NCI-H1417 treated with DMSO at 0.1 percent for 48 hours (cell line): ENCODE measurements at places on chromosomes 16 and 17.

GRCh38 chr17:77320044-77320440 is 179.3 kb downstream of the SEC14L1 start:
- no peak for DNase-seq

GRCh38 chr16:72894293-72895151 is 153.4 kb downstream of the ZFHX3 start:
- DNase-seq, result no peak

DNA sequence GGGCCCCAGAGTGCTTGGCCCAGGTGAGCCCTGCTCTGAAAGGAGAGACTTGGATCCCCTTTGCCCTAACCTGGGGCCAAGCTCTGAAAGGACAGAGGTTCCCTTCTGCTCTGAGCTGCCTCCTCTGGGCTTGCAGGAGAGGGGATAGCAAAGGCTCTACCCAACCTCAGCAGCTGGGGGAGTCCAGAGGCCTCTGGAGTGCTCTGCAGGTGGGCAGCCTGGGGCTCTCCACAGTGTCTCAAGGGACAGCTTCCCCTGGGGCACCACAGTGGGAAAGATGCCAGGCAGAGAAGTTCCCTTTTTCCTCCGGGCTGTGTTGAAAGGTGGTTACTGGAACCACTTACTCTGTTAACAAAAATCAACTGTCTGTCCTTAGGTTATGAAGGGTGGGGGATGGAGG is 48.2 kb upstream of the MGAT5B start:
- peak; percentile 42 for DNase-seq

DNA sequence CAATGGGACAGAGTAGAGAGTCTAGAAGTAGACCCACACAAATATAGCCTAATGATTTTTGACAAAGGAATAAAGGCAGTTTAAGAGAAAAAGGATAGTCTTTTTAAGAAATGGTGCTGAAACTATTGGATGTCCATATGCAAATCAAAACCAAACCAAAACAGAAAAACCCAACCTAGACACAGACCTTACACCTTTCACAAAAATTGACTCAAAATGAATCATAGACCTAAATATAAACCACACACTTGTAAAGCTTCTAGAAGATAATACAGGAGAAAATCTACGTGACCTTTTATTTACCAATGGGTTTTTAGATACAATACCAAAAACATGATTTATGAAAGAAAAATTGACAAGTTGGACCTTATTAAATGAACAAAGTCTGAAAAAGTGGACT is 66.4 kb upstream of the MPHOSPH6 start:
- no peak for DNase-seq

DNA sequence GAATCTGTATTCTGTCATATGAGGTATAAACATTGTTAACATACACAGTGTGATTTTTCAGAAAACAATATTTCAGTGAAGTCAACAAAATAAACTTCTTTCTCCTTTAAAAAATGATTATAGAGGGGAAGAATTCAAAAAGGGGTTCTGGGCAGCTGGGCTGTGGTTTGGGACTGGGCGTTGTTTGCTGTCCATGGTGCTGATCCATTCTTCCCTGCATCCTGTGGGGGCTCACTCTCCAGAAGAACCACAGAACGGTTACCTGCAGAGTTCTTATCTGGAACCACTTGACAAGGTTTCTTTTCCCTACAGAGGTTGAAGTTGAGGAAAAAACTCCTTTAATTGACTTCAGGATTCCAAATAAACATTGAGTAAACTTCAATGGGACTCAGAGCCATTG is 1091.0 kb downstream of the CDH8 start:
- no peak for DNase-seq

DNA sequence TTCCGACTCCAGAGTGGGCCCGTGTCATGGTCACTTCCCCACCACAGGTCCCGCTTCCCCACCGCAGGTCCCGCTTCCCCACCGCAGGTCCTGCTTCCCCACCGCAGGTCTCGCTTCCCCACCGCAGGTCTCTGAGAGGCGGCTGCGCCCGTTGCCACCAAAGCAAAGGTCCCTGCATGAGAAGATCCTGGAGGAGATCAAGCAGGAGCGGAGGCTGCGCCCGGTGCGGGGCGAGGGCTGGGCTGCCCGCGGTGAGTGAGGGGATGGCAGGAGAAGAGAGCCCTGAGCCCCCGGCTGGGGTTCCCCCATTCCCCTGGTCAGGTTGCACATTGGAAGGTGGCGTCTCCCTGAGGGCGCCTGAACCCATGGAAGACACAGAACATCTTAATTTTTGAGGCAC is 17.4 kb upstream of the TCF25 start:
- DNase-seq, result no peak

DNA sequence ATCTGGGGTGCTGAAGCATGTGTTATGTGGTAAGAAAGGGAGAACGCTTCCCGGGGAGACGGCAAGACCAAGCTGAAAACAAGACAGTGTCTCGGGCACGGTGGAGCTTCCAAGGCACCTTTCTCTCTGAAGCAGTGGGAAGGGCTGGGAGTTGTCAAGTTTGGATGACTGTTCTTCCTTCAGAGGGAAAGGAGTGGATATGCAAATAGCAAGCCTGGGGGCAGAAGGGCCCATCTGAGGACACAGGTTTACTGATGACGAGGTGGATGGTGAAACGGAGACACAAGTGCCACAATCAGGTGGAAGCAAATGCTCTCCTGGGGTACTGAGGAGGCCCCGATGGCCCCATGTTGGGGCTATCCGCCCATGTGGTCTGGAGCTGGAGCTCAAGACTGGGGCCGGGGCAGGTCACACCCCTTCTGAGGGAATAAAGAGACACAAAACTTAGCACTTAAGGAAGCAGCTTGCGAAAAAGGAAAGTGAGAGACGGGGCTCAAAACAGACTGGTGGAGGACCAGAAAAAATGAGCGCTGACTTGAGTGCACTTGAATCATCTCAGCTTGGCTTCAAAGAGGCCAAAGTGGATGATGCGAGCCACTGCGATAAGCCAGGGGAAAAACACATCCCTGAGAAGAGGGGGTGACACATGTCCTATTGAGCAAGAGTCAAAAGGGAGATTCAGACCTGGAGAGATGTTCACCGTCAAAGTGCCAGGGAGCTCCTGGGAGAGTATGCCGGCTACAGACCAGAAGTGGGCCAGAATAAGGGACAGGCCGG is 34.8 kb upstream of the MTSS2 start:
- DNase-seq, result no peak

- DNase-seq, result no peak
Measured at GRCh38 chr16:87661561-87661960, 59.3 kb downstream of the JPH3 start.

DNA sequence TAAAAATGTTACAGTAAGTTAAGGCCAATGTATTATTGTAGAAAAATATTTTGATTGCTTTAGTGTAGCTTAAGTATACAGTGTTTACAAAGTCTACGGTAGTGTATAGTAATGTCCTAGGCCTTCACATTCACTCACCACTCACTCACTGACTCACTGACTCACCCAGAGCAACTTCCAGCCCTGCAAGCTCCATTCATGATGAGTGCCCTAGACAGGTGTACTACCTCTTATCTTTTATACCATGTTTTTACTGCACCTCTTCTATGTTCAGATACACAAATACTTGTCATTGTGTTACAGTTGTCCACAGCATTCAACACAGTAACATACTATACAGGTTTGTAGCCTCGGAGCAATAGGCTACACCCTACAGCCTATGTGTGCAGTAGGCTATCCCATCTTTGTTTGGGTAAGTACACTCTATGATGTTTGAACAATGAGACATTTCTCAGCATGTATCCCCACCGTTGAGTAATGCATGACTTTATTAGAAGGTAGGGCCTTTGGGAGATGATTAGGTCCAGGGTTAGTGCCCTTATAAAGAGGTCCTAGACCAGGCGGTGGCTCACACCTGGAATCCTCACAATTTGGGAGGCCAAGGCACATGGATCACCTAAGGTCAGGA is 117.8 kb downstream of the SLC39A11 start:
- no peak for DNase-seq

DNA sequence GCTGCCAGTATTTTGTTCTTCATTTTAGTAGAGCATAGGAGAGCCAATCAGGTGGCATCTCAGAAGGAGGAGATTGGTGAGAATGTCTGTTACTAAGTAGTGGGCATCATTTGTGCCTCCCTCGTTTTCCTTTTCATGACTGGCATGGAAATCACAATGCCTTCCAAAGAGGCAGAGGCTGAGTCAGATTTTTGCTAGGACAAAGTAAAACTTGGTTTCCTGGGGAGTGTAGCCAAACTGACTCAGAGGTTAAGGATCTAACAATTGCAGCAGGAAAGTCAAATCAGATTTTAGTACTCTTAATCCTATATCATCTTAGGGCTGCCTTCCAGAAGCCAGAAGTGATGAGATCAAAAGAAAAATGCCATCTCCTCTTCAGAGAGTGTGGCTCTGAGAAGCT is 138.7 kb downstream of the ANKFN1 start:
- DNase-seq, result no peak

- no peak for DNase-seq
Measured at GRCh38 chr16:56691885-56692284, 9.6 kb downstream of the MT1X start.

GRCh38 chr16:30874821-30875717 is 18.8 kb downstream of the BCL7C start:
- peak; percentile 54 for DNase-seq

DNA sequence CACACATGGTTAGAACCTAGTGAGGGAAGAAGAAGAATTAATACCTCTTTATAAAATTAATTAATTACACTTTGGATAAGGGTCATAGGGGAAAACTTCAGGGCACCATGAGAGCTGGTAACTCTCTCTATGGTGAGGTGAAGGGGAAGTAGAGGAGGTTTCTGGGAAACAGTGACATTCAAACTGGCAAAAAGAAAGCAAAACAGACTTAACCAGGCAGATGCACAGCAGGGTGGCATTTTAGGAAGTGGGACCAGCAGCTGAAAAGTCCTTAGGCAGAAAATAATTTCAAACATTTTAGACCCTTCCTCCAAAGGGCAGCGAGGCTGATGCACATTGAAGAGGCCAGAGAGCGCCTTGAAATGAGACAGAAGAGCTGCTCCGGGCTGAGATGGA is 157.8 kb downstream of the CDH13 start:
- DNase-seq, result no peak

GRCh38 chr16:15691046-15691445 is 41.0 kb downstream of the NDE1 start:
- DNase-seq, result no peak

DNA sequence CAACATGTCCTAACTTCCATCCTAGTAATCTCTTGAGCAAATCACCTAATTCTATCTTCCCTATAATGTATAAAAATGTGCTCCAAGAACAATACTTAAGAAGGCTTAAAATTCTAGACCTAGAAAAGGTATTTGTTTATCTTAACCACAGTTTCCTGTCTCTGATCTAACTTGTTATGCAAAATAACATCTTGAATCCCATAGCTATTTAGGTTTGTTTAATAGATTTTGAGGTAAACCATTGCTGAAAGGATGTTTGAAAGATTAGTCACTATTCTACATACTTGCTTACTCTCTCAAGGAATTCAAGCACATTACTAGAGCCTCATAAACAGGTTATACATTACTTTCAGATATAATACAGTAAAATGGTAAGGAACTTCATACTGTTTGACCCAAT is 13.0 kb downstream of the CA10 start:
- no peak for DNase-seq

GRCh38 chr17:8001976-8002720 is at the start of gene GUCY2D:
TSS of gene GUCY2D (plus strand) at chr17:8002615. CDS start at chr17:8003048, 433 bp downstream.
- DNase-seq, result no peak

DNA sequence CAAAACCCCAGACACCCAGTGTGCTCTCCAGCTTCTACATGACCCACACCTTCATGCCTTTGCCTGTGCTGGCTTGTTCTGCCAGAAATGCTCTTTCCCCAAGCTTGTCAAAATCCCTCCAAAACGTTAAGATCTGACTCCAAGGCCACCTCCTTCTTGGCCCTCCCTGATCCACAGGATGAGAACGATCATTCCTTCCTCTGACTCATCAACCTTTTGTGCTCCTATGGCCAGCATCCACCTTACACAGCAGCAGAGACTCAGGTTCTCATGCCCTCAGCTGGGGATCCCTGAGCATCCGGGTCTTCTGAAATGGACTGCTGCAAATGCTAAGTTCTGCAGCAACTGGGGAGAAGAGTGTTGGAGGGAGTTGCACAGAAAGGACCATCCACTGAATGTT is 2.9 kb downstream of the ZBTB4 start:
- DNase-seq, result no peak

GRCh38 chr16:57262841-57263540 is 17.9 kb downstream of the ARL2BP start:
- DNase-seq, result no peak

GRCh38 chr16:52265446-52265861 is 281.5 kb downstream of the TOX3 start:
- peak; percentile 88 for DNase-seq

GRCh38 chr17:7019839-7020519 is 2.9 kb upstream of the BCL6B start:
- no peak for DNase-seq

GRCh38 chr16:2720064-2720457 is at the start of gene PRSS27:
TSS of gene PRSS27 (minus strand) at chr16:2720224. CDS start at chr16:2720160, 64 bp downstream.
- DNase-seq, result no peak

DNA sequence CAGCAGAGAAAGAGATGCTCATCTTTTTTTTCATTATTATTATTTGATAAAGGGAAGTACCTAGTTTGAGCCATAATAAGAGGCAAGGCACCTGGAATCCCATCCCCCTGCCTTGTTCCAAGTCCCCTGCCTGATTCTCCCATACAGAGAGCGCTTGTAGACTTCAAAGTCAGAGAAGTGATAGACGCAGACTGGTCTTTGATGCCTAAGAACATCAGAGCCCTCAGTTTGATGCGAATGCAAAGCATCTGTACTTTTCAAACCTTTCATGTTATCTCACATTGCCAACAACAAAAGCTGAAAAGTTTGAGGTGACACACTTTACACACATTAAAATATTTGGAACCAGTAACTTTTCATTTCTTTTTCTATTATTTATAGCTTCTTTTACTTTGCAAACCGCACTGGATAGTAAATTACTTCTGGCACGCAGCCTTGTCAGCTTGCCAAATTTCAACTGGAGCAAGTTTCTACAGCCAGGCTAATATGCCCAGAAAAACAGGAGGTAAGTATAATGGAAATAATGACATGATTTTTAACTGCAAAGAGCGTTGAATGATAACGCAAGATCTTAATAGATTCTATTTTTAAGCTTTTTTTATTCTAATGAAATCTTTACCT is 5.9 kb upstream of the UTP6 start:
- DNase-seq, result no peak

DNA sequence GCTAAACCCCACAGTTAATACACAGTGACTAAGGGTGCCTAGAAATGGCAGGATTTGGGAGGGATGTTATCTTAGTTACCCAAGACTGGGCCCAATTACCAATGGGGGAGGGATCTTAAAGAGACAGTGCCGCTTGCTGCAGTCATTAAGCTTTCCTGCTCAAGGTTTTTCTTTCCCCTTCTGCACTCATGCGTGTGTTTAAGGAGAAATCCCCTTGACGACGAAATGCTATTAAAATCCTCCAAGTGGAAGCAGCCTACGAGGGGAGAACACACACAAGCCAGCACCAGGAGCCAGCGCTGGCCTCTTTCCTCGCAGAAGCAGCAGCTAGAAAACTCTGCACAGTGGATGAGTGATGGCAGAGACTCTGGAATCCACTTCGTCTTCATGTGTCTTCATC is 22.0 kb downstream of the SALL1 start:
- no peak for DNase-seq
